ENCODE measurements at places on chromosomes 16 and 17. TPM values are rescaled to one million over a fixed set of nuclear protein-coding genes. Genes with fewer than 3 reads are reported as not detected.

GRCh38 chr16:73232555-73233328 is 184.8 kb upstream of the ZFHX3 start:
- DNase-seq = no peak

DNA sequence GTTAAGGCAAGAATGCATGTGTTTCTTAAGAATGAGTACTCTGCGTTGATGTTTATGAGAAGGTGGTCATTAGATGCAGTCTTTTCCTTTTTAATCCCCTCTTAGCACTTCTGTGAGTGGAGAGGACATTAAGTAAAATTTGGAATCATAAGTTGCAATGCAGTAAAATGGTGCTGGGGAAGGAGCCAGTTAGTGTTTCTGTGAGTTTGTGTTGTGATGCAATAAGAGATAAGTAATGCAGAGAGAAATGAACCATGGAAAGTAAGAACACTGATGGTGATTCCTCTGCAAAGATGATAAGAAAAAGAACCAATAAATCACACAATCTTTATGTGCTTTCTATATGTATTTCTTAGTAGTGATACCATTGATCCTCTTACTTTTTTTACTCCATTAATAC is 20.0 kb downstream of the ABHD15 start:
- no peak for DNase-seq

DNA sequence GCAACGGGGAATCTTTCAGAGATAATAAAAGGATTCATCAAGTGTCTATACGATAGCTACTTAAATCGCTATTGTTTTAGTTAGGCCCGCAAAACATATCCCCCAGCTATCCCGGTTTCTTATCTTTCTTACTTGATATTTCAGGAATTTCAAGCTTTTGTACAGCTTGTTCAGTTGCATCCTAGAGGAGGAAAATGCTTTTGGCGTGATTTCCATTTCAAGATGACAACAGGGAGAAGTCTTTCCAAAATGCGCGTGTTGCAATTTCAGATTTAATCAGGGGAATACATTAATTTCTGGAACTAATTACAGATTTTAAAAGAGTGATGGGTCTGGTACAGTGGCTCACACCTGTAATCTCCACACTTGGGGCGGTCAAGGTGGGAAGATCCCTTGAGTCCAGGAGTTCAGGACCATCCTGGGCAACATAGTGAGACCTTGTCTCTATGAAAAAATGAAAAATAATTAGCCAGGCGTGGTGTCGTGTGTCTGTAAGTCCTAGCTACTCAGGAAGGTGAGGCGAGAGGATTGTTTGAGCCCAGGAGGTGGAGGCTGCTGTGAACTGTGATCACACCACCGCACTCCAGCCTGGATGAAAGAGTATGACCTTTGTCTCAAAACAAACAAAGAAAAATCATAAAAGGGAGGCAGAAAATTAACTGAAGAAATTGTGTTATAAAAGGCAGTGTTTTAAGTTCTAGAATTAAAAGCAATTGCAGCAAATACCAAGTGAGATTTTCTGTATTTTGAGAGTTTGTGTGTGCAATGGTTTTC is 546.1 kb downstream of the MAF start:
- no peak for DNase-seq

Gene PPM1D
- total RNA-seq = 11.6 TPM

- DNase-seq = no peak
Observed at GRCh38 chr16:17830651-17831050, 359.9 kb upstream of the XYLT1 start.

Gene MT1H
- total RNA-seq = 2.7 TPM

DNA sequence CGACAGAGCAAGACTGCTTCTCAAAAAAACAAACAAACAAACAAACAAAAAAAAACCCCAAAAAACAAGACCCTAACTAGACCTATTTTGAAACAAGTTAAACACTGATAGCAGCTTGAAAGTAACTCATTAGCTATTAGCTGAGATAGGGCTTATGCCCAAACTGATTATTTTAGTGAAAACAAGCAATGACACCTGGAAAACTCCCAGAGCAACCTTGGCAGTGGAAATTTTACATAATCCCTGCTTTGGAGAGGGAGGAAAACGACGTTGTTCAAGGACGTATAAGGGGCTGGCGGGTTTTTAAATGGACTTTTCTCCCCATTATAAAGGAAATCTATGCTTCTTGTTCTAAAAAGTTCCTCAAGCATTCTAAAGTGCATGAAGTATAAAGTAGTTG is 45.4 kb upstream of the AQP8 start:
- DNase-seq = no peak

GRCh38 chr16:81666113-81666512 is 113.0 kb upstream of the PLCG2 start:
- no peak for DNase-seq

Gene TNFRSF17
- not detected for total RNA-seq

- DNase-seq = no peak
Observed at GRCh38 chr17:2144701-2145100, 89.8 kb downstream of the HIC1 start.

DNA sequence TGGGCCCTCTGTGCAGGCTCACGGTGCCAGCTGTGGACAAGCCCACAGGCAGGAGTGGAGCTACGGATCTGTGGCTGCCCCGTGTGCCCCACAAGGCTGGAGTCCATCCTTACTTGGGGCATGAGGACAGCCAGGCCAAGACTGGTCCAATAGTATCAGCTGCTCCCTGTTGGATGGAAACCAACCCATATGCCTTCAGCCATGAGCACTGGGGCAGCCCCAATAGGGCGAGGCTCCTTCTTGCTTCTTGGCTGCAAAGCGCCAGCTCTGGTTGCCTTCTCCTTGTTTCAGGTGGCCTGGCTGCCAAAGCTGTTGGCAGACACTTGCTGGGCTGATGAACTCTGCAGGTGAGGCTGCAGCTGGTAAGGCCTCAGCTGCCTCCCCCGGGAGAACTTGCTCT is 188.0 kb downstream of the ENGASE start:
- no peak for DNase-seq

DNA sequence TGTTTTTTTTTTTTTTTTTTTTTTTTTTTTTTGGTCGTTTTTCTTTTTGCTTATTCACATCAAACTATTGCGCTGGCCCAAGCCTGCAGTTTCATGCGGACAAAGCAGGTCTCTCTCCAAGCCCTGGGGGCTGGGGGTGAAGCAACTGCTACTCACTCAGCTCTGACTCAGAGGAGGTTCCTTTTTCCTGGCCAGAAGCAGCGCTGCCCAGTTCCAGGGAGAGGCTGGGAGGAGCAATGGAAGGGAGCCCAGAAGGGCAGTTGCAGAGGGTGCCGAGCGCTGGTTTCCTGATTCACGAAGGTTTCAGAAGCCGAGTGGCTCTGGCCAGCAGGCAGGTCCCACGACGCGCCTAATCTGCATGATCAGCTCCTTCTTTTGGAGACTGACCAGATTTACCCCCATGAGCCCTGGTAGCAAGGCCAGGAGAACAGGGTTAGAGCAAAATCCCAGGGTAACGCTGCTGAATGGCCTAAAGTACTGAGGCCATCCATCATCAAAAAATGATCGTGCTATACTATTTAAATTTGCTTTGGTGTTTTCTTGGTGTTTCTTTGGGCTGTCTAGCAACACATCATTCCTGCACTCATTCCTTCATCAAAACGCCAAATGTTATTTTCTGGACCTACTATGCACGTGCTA is 144.7 kb upstream of the SOX9 start:
- DNase-seq = no peak
